Stimulated activated CD4-positive, alpha-beta T cell treated with anti-CD3 and anti-CD28 coated beads, Interleukin-1b, Interleukin-23, amount 100 ng/mL, for 4 hours (primary cell): ENCODE measurements at places on chromosomes 5 and 9.
A peak's percentile ranks its signal among the peaks of the same experiment; 100 is the strongest.

GRCh38 chr9:121861501-121862180 lies 210.2 kb downstream of the DAB2IP start:
- DNase-seq = no peak

GRCh38 chr5:177195307-177195952 lies 61.9 kb downstream of the NSD1 start:
- DNase-seq = no peak

- no peak for DNase-seq
Measured at GRCh38 chr9:109182940-109183798, 16.1 kb upstream of the FRRS1L start.

GRCh38 chr5:112534611-112535255 lies 115.7 kb upstream of the EPB41L4A start:
- DNase-seq = no peak

- DNase-seq = no peak
Measured at GRCh38 chr9:101995231-101995630, 256.8 kb upstream of the GRIN3A start.

GRCh38 chr5:65199993-65200675 lies 281.6 kb downstream of the ADAMTS6 start:
- DNase-seq = no peak

DNA sequence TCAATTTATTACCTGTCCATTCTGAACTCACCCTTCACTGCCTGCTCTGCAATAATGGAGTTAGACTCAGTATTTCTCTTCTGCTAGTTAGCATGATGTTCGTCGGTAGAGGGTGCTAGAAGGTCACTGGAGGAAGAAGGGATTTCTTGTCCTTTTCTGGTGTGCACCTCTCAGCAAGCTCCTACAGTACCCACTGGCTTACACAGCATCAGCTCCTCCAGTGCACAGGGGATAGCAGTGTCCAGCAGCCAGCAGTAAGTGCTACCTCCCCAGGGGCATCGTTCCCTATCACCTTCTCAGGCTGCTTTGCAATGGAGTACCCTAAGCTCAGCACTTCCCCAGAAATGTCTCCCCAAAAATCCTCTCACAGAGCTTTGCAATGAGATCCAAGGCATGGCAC lies 45.9 kb upstream of the APC start:
- DNase-seq = no peak

DNA sequence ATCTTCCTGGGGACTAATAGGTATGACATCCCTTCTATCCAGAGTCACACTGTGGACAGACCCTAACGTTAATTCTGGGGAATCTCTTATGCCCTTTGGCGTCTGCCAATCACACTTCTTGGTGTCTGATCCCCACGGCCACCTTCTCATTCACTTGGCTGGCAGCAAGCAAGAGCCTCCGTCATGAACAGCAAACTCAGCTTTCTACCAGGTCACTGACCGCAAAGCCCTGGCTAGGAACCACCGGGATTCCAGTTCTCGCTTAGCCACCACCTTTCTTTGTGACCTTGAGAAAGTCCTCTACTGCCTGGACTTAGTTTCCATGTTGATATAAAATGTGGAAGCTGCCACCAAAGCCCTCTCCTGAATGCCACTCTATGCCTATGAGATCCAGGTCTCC lies 67.7 kb upstream of the FCN1 start:
- no peak for DNase-seq

DNA sequence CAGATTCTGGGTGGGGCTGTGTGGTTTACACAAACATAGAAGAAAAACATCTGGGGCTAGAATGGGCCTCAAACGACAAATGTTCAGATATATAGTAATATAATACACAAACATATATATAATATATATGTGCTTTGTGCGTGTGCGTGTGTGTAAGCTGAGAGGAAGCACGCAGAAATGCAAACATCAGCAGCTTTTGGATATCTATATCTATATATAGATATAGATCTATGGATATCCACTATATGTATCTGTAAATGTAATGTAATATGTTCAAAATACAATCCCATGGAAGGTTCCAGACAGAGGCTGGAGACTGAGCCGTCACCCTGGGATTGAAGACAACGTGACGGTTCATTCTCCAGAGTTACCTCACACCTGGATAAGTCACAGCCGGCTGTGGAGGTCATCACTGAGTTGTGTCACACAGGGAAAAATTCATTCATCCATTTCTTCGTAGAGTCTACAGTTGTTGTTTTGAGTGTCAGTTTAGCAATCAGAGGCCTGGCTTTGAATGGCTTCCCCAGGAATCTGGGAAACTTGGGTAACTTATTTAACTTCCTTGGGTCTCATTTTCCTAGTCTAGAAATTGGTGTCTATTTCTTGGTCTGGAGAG lies 123.0 kb upstream of the CPEB4 start:
- no peak for DNase-seq

DNA sequence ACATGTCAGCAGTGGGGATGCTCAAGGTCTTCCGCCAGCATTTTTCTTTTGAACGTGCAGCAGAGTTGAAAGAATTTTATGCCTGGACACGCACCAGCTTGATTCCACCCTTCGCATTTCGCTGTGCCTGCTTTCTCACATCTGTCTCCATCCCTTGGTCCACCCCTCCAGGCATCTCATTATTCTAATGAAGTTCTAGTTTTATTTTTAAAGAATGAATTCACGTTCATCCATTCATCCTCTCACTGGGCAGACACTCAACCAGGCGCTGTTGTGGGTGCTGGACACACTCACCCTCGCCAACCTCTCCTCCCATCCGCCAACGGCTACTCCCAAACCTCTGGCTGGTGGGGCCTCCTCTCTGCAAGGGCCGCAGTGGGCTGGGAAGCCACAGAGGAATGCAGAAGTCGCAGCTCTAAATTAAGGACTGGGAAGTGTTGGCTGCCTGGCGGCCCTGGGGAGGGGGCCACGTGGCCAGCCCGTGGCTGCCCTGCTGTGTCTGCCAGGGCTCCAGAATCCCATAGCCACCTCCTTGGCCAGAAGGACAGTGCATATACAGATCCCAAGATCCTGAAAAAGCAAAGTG lies 6.7 kb downstream of the SUSD3 start:
- no peak for DNase-seq

- no peak for DNase-seq
Measured at GRCh38 chr5:57383093-57383861, 99.3 kb downstream of the ACTBL2 start.

DNA sequence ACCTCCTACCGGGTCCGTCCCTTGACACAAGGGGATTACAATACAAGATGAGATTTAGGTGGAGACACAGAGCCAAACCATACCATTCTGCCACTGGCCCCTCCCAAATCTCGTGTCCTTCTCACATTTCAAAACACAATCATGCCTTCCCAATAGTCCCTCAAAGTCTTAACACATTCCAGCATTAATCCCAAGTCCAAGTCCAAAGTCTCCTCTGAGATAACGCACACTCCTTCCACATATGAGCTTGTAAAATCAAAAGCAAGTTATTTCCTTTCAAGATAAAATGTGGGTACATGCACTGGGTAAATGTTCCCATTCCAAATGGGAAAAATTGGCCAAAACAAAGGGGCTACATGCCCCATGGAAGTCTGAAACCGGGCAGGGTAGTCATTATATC lies 463.9 kb upstream of the CDH9 start:
- no peak for DNase-seq

DNA sequence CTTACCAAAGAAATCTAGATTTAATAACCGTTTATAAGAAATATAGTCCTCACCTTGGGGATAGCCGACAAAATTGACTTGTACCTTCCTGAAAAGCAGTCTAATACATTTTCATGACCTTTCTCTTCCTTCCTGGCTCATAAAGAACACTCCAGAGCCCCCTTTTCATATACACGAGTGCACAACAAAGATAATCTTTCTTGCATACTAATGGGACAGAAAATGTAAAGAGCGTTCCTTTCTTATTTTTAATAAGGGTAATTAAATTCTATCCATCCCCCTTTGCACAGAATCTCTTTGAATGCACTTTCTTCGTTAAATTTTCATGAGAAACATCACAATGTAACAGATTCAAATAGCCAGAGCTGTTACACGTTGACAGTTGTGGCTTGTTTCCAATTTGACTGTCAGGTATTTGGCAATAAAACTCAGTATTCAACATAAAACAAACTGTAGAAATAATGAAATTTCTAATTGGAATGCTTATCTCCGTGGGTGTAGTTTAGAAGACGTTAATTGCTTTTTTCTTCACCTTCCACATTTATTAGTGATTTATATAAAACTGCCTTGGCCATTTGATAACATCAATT lies 732.3 kb upstream of the DMAC1 start:
- no peak for DNase-seq

GRCh38 chr5:45695804-45696156 lies 400 bp downstream of the HCN1 start:
- no peak for DNase-seq

- no peak for DNase-seq
Measured at GRCh38 chr9:8491563-8491962, 692.0 kb upstream of the DMAC1 start.

DNA sequence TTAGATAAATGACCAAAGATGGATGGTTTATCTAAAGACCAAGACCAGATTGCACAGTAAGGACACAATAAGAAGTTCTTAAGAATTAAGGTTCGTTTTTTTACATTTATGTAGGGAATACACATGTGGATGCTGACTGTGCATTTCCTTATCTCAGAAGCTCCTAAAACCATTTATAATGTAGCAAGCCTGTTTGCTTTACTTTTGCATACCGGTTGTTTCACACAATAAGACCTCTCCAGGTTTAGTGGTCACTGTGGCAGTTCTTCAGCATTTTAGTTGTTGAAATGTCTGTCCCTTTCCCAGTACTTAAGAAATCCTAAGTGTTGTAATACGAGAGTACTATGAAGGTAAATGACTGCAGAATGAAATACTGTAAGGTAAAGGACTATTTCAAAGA lies 43.6 kb downstream of the BASP1 start:
- DNase-seq = no peak

GRCh38 chr9:23341346-23341745 lies 484.7 kb downstream of the ELAVL2 start:
- no peak for DNase-seq

GRCh38 chr5:83518319-83519061 lies 46.9 kb downstream of the VCAN start:
- DNase-seq = no peak

DNA sequence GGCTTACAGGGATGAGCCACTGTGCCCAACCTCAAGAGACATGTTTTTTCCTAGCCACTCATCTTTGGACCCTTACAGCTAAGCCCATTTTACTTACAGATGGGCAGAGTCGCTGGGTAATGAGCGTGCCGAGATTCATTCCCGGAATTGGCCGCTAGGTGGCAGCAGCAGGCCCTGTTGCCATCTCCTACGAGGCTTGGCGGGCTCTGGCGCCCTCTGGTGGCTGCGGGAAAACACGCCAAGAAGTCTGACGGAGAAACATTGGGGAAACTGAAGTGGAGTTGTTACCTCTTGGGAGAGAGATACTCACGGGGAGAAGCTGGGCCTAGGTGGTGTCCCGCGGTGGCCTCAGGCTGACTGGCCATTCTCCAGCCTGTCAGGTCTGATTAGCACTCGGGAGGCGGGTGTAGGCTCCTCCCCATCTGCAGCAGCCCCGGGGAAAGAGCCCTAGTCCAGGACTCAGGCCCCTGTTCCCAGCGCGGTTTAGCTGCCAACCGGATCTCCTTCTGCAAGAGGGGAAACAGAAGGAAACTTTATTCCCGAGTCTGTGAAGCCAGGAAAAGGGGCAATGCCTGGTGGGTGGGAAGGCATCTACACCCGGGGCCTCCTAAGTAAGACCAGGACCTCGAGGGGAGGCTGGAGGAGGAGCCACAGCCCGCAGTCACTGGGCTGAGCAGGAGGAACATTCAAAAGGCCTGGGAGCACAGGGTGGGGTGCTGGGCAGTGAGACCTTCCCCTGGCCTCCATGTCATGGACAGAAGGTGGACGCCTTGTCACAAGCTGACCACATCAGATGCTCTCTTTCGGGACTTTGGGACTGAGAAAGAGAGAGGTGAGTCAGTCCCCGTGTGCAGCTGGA lies 9.7 kb downstream of the PTGES2 start:
- peak; percentile 99 for DNase-seq

DNA sequence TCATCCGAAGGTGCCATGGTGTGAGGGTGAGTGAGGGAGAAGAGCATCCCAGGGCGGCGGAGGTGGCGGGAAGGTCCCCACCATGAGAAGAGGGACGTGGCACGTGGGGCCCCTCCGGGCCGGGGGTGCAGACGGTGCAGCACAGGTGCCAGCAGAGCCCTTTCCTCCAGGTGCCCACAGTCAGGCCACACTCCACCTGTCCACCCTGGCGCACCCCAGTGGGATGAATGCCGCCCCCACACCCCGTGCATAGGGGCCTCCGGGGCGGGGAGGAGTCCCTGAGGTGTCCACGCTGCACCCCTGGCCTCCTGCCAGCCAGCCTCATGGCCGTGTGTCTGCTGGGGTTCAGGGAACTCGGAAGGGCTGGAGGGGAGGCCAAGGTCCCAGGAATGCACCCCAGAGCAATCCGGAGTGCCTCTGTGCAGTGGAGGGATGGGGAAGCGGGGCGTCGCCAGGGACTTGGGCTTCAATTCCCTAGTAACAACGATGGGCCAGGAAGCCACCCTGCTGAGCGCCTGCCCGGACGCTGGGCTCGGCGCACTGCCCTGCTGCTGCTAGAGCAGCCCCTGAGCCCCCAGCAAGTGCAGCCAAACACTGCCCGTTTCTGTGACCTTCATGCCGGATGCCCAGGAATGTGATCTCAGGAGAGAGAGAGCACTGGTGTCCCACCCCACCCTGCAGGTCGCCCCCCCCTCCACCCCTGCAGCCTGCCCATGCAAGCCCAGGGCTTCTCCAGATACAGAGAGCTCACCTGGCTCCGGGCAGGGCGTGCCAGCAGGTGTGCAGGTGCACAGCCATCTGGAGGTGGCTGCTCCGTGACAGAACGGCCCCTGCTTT lies 8.8 kb upstream of the NACC2 start:
- DNase-seq = no peak

- DNase-seq = no peak
Measured at GRCh38 chr9:132969783-132970182, 8.7 kb upstream of the GFI1B start.

GRCh38 chr5:170769898-170770416 lies 13.6 kb upstream of the GABRP start:
- DNase-seq = no peak
